Activated T-cell treated with anti-CD3 and anti-CD28 coated beads for 4 hours (primary cell): ENCODE measurements at places on chromosomes 12 and 14.

- DNase-seq, result no peak
Observed at GRCh38 chr14:52068615-52069306, at the start of gene NID2. NID2 (minus strand) TSS chr14:52069059; CDS start chr14:52068994, 65 bp downstream.

- DNase-seq, result no peak
Observed at GRCh38 chr12:26551385-26551784, 281.6 kb downstream of the ITPR2 start.

- no peak for DNase-seq
Observed at GRCh38 chr12:110907583-110907982, 12.8 kb downstream of the MYL2 start.

DNA sequence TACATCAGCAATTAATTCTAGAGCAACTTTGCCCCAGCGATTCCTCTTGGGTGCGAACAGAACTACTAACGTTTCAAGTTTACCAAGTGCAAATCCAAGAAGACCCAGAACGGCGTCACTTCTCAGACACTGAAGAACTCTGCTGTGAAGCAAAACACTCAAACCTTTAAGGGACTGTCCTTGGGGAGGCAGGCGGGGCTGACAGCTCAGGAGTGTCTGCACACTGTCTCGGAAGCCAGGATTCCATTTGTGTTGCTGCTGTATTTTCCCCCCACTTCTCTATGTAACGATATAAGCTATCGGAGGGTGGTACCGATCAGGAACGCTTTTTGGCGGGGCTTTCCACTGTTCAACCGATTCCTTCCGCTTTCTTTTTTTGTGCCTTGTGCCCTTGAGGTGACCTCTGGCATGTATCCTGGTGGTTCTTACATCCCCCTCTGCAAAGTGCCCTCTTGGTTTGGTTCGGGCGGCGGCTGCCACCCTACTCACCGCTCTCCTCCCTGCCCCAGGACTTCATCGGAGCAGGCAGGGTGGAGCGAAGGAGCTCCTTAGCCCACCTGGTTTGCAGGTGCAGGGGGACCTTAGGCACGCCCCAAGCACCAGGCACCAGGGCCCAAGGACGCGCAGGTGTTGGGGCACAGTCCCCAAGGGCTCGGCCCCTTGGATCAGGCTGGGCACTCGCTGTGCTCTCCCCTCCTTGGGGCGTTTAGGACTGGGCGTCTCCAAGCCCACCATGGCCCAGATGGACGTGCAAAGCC, 19.2 kb upstream of the MLXIP start:
- DNase-seq, result no peak

DNA sequence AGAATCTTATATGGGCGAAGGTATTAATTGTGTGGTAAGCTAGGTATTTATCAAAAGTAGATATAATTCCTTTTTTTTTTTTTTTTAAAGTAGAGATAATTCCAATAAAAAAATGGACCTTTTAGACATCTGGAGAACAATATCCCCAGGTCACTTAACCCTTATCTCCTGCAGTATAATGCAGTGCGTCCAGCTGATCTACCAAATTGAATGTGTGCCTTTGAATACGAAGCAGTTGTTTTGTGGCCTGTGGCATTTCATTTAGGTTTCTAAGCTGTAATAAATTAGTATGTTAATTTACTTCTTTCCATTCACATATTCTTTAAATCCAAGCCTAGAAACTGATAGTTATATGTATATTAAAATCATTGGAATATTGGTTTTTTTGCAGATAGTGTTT, 3.1 kb downstream of the FUT8 start:
- no peak for DNase-seq

DNA sequence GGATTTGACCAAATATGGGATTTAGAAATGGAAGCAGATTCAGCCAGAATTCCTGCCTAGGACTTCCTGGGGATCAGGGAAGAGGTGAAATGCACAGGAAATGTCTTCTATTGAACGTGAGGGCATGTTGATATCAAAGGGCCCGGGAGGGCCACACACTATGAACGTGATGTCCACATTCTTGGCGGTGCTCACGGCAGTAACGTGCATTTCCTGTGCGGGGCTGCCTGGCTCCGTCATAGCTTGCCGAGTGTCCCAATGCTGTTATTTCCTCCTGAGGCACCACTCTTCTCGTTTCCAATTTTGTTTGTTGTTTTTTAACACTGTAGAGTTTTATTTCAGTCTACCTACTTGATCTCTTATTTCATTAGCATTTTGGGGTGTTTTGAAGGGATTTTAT, 67.3 kb downstream of the ZNF664 start:
- no peak for DNase-seq

- DNase-seq, result no peak
Observed at GRCh38 chr12:1657688-1658087, 28.7 kb downstream of the WNT5B start.

GRCh38 chr12:94565683-94566082, 84.7 kb downstream of the TMCC3 start:
- DNase-seq, result no peak

- no peak for DNase-seq
Observed at GRCh38 chr14:56115976-56116893, 2.0 kb upstream of the PELI2 start.

DNA sequence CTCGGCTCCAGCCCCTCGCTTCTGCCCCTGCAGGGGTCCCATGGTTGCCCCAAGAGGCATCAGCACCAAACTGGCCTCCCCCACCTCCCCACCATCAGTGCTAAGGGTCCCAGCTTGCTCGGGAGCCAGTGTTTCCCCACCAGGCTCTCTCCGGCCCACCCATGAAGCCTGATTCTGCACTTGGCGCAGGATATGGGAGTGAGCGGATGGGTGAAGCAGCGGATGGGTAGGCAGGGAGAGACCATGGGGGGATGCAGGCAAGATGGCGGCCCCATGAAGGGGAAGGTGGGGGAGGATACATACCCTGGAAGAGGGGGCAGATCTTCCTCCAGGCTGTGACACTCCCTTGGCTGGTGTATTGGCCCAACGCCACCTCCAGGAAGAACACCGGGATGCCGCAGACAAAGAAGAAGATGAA, 9.7 kb downstream of the SLC6A12 start:
- no peak for DNase-seq

GRCh38 chr12:2355198-2355597, 302.4 kb downstream of the CACNA1C start:
- DNase-seq, result no peak

DNA sequence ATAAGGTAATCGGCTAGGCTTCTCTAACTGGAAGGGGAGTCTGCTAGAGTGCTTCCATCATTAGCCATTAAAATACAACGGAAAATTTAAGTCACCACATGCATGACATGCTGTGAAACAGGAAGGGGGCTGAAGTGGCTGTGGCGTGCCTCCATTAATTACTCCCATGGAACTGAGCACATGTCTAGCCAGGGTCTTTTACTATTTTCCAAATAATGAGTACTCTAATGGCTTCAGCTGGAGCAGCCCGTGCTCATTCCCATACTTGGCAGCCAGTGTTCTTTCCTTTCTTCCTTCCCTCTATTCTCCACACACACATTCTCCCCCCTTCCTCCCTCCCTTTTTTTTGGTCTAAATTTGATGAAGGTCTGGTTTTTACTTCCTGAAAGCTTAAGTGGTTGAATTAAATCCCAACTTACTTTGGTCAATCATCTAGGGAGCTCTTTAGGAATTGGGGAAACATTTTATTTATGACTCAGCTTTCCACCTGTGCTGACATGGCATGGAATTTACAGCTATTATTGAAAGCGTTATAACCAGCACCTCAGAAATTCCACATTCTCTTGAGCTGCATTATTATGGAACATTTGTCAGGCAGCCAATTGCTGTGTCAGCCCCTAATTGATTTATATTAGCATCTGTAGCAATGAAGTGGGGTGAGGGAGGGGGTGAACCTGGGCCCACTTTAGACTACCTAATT, 72.3 kb downstream of the LRIG3 start:
- no peak for DNase-seq

- no peak for DNase-seq
Observed at GRCh38 chr14:105665247-105665950, 139.0 kb downstream of the TMEM121 start.

- DNase-seq, result no peak
Observed at GRCh38 chr14:99596772-99597171, 7.2 kb downstream of the CCDC85C start.

GRCh38 chr14:58557242-58557641, 80.5 kb upstream of the DACT1 start:
- DNase-seq, result no peak

GRCh38 chr12:2797721-2798418, 3.1 kb downstream of the FKBP4 start:
- DNase-seq, result no peak

DNA sequence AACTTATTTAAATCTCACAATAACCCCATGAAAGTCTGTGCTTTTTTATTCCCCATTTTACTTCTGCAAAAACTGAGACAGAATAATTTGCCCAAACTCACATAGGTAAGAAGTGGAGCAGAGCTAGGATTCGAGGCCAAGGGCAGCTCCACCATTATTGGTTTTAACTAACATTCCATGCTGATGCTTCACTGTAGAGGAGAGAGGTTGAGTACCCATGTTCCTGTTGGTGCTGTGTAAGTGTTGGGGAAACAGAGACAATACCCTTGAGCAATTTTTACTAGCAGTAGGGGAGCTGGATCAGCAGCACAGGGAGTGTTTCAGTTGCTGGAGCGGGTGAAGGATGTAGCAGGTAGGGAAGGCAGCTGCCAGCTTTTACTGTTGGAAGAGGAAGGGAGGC, 21.1 kb downstream of the RASSF8 start:
- no peak for DNase-seq

GRCh38 chr14:104866451-104867370, 1.6 kb downstream of the CEP170B start:
- DNase-seq, result no peak

DNA sequence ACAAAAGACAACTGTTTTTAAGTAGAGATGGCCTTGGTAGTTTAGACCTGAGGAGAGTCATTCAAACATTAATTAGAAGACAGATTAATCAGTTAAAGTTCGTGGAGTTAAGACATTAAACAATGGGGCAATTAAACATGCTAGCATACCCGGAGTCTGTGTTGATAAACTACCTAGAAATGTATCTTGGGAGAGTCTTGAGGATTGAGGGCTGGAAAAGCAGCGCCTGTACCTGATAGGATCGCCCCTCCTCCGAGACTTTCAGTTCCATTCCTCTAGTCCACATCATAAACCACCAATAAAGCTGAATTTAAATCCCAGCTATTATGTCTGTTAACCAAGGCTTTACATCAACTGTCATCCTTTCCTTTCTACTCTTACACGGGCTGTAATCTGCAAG, 1.0 kb upstream of the KRAS start:
- DNase-seq, result no peak

- DNase-seq, result no peak
Observed at GRCh38 chr14:88196116-88196890, 126.8 kb downstream of the KCNK10 start.

DNA sequence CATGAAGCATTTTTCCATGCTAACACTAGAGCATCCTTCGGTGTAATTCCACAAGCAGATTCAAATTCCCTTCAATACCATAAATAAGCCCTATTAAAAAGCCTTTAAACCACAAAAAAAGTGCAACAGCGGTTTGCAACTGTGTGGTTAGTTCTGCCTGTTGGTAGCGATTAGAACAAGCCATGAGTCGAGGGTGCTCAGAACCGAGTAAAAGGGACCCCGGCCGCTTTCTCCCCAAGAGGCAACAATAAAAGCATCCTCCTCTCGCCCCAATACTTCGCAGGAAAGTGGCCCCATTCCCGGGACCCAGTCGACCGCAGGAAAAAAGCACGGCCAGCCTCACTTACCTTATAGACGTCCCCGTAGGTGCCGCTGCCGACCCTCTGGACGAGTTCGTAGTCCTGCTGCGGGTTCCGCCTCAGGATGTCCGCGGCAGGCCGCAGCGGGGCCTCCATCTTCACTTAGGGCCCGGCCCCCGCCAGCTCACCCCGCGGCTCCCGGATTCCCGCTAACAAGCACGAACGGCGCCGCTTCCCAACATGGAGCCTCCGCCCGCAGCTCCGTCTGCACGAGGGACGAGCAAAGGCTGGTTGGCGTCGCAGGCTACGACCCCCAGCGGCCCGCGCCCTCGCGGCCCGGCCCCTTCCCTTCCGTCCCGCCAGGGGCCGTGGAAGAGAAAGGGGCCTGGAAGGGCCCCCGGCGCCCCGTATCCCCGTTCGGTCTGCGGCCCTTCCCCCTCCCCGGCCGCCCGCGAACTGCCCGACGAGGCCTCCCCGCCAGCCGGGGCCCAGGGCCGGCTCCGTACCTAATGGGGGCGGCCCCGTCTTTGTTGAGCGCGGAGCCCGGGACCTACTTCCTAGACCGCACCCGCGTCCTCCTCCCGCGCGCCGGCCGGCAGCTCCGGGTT, 521 bp downstream of the MAP4K5 start:
- DNase-seq, result peak; percentile 7

- DNase-seq, result no peak
Observed at GRCh38 chr12:127238107-127238506, 1028.9 kb upstream of the TMEM132C start.

DNA sequence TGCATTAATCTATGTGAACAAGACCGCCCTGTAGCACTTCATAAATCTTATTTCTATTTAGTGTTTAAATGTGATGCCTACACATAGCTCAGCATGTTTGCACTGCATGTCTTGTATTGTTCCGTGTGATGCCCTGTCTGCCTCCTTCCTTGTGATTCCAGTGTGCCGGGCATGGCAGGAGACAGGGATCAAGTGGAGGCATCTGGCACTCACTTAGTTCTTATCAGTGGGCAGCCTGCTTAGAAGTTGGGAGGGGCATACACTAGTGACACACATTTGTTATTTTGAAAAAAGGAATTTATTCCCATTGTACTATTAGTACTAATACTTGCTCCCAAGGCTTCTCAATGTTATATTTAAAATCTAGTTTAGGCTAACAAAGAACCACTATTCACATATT, 176.4 kb downstream of the KCNA5 start:
- DNase-seq, result no peak

DNA sequence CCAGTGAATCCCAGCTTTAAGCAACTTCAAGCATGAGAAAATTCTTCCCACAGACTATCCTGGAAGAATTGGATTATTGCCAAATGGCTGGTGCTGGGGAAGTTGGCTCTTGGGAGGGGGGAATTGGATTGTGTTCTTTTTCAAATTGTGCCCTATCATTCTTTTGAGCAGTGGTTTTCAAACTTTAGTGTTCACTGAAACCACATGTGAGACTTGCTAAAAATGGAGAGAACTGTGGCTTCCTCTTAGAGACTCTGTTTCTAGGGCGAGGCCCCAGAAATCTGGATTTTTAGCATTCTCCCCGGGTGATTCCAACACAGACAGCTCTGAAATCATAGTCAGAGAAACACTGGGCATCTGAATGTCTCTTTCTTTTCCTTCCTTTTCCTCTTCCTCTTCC, 14.3 kb upstream of the OTUB2 start:
- DNase-seq, result no peak

DNA sequence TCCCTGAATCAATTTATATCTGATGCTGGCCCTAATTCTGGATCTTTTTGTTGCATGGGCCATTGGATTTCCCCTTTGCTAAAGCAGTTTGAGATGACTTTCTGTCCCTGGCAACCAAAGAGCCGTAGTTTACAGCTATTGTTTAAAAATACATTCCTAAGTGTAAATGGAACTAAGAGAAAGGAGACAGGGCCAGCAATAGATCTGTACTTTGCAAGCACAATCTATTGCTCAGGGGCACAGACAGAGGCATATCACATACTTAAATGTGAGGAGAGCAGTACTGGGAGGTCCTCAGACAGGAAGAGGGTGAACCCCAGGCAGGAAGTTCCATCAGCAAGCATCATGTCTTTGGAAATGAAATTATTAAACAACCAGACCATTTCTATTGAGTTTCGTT, 126.6 kb downstream of the ZFP36L1 start:
- no peak for DNase-seq
